NCI-H774 (cell line): ENCODE measurements at places on chromosomes 2 and 18.

GRCh38 chr18:79186649-79187048 lies 117.5 kb downstream of the ATP9B start:
- no peak for DNase-seq

GRCh38 chr18:26255695-26256622 lies 29.7 kb downstream of the TAF4B start:
- DNase-seq = no peak

DNA sequence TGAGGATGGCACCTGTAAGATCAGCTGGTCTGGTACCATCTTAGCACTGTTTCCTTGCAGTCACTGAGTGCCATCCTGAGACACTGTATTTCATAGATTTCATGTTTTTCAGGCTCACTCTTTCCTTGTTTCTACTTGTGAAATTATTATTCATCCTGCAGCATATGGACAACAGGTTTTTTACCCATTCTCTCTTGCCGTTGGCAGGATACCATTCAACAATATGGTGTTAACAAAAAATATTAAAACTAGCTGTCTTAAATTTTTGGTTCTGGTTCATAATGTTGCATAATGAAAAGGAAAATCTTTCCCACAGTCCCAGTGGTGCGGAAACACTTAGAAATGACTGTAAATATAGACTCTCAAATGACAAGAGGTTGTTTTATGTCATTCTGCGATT lies 23.1 kb upstream of the ATG16L1 start:
- DNase-seq = no peak

- no peak for DNase-seq
These were observed 43.4 kb upstream of the ANKRD62 start for GRCh38 chr18:12049978-12050811.

GRCh38 chr2:66862885-66863650 lies 428.1 kb downstream of the MEIS1 start:
- no peak for DNase-seq

- no peak for DNase-seq
These were observed 47.4 kb downstream of the EXOC6B start for GRCh38 chr2:72778410-72778809.

GRCh38 chr2:85238607-85239006 lies 89.2 kb downstream of the TGOLN2 start:
- no peak for DNase-seq

- no peak for DNase-seq
These were observed 1.4 kb downstream of the IL36RN start for GRCh38 chr2:113060396-113060795.

GRCh38 chr2:218125626-218126080 lies at the start of gene CXCR2:
CXCR2 (plus strand) TSS chr2:218126028; CDS start chr2:218134802, 8,774 bp downstream.
- DNase-seq = no peak

DNA sequence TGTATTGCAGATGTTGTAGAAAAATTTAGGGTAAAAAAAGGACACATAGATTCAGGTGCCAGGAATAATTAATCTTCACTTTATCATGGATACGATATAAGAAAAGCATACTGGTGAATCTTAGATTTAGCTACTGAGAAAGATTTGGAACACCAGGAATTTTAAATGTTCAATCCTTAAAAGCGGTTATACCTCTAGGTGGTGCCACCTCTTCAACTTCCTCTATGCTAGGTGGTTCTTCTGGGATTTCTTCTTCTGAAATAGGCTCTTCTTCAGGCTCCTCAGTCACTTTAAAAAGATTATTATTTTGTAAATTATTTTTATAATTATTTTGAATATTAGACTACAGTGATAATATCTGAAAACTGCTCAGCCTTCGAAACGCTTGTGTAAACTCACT lies 133.1 kb downstream of the TTN start:
- no peak for DNase-seq

DNA sequence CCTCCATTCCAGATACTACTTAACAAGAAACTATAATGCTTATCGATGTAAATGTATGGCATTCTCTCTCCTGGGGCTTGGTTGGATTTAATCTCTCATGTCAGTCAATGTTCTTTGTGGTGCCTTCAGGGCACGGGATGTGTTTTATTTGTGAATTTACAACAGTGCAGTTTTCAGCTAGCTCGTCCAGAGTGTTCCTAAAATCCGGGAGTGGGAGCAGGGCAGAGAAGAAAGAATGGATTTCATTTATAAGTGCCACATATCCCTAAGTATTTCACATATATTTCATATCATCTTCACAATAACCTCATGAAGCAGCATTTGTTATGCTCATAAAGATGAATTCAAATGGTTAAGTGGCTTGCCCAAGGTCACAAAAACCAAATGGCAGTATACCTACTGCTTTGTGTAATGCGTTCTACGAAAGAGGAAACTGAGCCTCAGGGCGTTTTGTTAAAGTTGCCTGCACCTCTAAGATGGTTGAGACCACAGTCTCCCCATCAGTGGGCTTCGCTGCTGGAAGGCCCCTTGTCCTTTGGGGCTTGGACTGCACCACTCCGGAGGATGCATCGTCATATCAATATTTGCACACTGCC lies 134.7 kb upstream of the MGAT5 start:
- no peak for DNase-seq

DNA sequence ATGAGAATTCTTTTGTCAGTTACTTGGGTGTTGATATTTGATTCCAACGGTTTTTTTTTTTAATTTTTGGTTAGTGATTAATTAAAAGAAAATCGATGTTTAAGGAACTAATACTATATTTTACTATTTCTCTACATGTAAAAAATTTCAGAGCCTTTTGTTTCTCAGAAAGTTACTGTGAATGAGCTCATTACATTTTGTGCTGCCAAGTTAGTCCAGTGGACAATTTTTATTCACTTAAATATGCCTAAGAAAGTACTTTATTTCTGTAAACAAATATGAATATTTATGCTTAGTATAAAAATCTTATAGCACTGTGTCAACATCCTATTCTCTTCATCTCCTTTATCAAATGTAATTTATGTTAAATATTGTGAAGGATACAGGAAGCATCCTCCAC lies 309.3 kb downstream of the CTNNA2 start:
- DNase-seq = no peak
